GM23248 (cell line): ENCODE measurements at places on chromosomes 11 and 22. TPM values are rescaled to one million over a fixed set of nuclear protein-coding genes. Genes with fewer than 3 reads are reported as not detected.

- peaks cover 31% of the 10 kb centered on the region for H3K4me1 ChIP-seq
- H3K36me3 ChIP-seq, result peaks cover 14% of the 10 kb centered on the region; the same call in 1 of the 2 replicates
- no peak overlapping the region for H3K4me3 ChIP-seq
- DNase-seq, result no peak
- no peaks in the 10 kb centered on the region for H3K27me3 ChIP-seq
Observed at GRCh38 chr22:45531441-45532234, 29.0 kb downstream of the FBLN1 start.

DNA sequence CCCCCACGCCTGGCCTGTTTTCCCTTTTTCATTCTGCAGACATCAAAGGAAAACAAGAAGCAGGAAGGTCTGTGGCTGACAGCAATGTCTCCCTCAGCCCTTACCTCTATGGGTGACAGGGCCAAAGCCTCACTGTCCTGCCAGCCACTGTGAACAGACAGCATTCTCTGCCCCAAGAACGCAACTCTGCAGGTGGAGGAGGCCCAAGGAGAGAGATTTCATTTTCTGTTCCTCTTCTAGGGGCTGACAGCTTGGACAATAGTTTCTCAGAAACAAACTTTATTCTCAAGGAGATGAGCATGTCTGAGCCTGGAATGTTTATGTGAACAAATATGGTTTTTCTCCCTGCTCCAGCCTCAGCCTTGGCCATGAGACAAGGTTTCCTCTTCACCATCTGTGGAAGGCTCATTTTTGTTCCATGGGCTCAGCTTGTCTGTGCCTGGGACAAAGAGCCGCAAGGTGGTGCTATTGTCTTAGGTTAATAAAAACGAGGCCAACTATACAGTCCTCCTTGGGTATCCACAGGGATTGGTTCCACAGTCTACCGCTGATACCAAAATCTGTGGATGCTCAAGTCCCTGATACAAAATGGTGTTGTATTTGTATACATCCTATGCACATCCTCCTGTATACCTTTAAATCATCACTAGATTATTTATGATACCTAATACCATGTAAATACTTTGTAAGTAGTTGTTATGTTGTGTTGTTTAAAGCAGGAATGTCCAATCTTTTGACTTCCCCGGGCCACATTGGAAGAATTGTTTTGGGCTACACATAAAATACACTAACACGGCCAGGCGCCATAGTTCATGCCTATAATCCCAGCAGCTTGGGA is 5.8 kb downstream of the PIWIL3 start:
- H3K27me3 ChIP-seq, result peaks cover 25% of the 10 kb centered on the region
- H3K27ac ChIP-seq, result no peak overlapping the region
- DNase-seq, result peak; percentile 69
- no peaks in the 10 kb centered on the region for H3K4me1 ChIP-seq
- H3K4me3 ChIP-seq, result no peak overlapping the region

- no peak overlapping the region for H3K27ac ChIP-seq
- H3K36me3 ChIP-seq, result no peaks in the 10 kb centered on the region
- H3K4me3 ChIP-seq, result no peak overlapping the region
- no peaks in the 10 kb centered on the region for H3K4me1 ChIP-seq
Observed at GRCh38 chr22:38940811-38941384, 16.5 kb upstream of the APOBEC3A start.

GRCh38 chr11:45091563-45092403 is 54.7 kb upstream of the PRDM11 start:
- no peak overlapping the region for H3K4me3 ChIP-seq
- peaks cover 11% of the 10 kb centered on the region; the same call in 1 of the 2 replicates for H3K27me3 ChIP-seq
- peaks cover 59% of the 10 kb centered on the region for H3K4me1 ChIP-seq
- H3K27ac ChIP-seq, result no peak overlapping the region
- DNase-seq, result no peak

DNA sequence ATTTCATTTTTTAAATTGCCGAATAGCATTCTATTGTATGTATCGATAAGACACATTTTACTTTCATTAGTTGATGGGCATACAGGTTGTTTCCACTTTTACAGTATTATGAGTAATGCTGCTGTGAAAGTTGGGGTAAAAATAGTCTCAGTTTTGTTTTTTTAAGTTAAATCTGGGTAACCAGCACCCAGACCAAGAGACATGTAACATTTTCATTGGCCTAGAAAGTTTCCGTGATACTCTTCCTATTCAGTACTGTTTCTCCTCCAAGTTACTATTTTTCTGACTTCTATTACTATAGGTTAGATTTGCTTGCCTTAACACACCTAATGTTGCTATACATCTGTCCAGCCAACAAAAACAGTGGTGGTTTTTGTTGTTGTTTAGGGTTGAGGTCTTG is 12.3 kb downstream of the IPO7 start:
- H3K27ac ChIP-seq, result no peak overlapping the region
- no peak overlapping the region for H3K4me3 ChIP-seq
- no peak for DNase-seq
- H3K4me1 ChIP-seq, result peaks cover 35% of the 10 kb centered on the region

- H3K36me3 ChIP-seq, result no peaks in the 10 kb centered on the region
- H3K27ac ChIP-seq, result no peak overlapping the region
- H3K27me3 ChIP-seq, result no peaks in the 10 kb centered on the region; the same call in 1 of the 2 replicates
- peaks cover 11% of the 10 kb centered on the region for H3K4me1 ChIP-seq
- DNase-seq, result no peak
- H3K4me3 ChIP-seq, result no peak overlapping the region
Observed at GRCh38 chr11:95415837-95416304, 184.9 kb upstream of the SESN3 start.

DNA sequence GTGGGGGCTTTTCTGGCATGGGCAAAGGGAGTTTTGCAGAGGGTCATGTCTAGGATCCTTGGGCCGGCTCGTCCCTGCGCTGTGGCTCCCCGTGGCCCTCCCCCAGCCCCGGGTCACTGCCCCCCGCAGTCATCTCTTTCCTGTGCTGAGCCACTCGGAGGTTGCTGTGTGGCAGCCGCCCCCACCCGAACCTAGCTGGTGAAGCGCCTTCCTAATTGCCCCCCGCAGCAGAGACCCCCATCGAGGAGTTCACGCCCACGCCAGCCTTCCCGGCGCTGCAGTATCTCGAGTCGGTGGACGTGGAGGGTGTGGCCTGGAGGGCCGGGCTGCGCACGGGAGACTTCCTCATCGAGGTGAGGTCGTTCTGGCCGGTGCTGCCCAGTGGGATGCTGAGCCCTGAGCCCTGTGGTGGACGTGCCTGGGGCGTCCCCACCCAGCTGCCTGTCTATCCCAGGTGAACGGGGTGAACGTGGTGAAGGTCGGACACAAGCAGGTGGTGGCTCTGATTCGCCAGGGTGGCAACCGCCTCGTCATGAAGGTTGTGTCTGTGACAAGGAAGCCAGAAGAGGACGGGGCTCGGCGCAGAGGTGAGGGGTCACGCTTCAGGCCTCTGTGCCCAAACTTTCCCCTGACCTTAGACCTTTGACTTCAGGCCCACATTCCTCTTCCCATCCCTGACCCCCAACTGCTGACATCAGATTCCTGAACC is 32.0 kb downstream of the SHANK3 start:
- no peaks in the 10 kb centered on the region for H3K36me3 ChIP-seq
- no peak overlapping the region for H3K27ac ChIP-seq
- H3K27me3 ChIP-seq, result no peaks in the 10 kb centered on the region
- no peaks in the 10 kb centered on the region for H3K4me1 ChIP-seq
- DNase-seq, result no peak

DNA sequence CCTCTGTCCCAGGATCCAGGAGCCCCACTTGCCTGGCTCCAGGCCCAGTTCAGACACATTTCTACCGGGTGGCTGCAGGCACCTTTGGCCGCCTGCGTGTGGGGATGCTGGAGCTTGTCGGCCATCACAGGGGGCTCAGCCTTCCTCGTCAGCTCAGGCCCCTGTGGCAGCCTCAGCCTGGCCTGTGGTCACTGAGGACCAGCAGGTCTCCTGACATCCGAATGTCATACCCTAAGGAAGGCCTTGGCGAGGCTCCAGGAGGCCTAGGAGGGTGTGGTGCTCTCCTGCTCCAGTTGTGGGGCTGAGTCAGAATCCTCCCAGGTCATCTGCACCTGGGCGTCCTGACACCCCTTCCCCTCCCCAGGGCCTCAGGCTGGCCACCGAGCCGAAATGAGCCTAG is 14.9 kb upstream of the SOX10 start:
- no peaks in the 10 kb centered on the region for H3K4me1 ChIP-seq
- no peaks in the 10 kb centered on the region for H3K36me3 ChIP-seq
- no peak for DNase-seq
- H3K27me3 ChIP-seq, result no peaks in the 10 kb centered on the region

DNA sequence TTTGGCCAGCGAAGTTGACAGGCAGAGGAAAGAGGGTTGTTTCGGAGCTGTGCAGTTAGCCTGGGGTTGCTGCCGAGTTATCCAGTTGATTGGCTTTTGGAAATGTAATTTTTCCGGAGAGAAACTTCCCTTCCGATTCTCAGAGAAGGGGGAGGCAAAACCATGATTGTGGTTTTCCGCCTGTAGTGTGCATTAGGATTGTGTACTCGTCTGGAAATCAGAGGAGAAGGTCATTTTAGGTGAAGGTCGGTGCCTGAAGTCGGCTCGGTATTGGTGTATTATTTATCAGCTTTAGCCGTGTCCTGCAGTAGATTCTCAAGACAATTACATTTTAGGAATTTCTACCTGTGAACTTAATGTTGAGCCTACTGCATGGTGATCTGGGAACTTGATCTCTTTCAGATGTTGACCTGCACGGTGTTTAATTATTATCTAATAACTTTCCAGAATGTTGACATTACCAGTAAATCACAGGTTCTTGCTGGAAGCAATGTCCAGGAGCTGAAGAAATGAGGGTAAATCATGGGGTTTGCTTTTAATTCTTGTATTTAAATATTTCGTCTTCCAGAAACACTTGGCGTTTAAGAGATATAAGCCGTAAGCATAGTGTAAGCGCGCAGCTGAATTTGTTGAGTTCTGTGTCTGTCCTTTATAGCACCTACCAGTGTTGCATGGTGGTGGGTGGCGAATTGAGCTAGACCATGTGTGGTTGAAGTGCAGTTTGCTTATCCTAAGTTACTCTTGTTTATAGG is 1.3 kb downstream of the ARHGEF12 start:
- H3K27me3 ChIP-seq, result no peaks in the 10 kb centered on the region
- H3K4me3 ChIP-seq, result peak overlapping the region; percentile 96
- peak; percentile 48 for DNase-seq
- H3K4me1 ChIP-seq, result peaks cover 51% of the 10 kb centered on the region

- H3K36me3 ChIP-seq, result no peaks in the 10 kb centered on the region
- no peaks in the 10 kb centered on the region for H3K4me1 ChIP-seq
- H3K4me3 ChIP-seq, result no peak overlapping the region
- no peak for DNase-seq
Observed at GRCh38 chr11:95647871-95648270, 141.7 kb downstream of the FAM76B start.

GRCh38 chr11:68371171-68372041 is 59.0 kb downstream of the LRP5 start:
- H3K4me3 ChIP-seq, result no peak overlapping the region
- no peak overlapping the region for H3K27ac ChIP-seq
- no peaks in the 10 kb centered on the region for H3K27me3 ChIP-seq
- no peaks in the 10 kb centered on the region for H3K36me3 ChIP-seq
- peaks cover 15% of the 10 kb centered on the region for H3K4me1 ChIP-seq

GRCh38 chr11:63229815-63230214 is 13.6 kb downstream of the SLC22A25 start:
- H3K4me1 ChIP-seq, result no peaks in the 10 kb centered on the region
- no peak for DNase-seq
- no peak overlapping the region for H3K4me3 ChIP-seq
- no peaks in the 10 kb centered on the region for H3K27me3 ChIP-seq

DNA sequence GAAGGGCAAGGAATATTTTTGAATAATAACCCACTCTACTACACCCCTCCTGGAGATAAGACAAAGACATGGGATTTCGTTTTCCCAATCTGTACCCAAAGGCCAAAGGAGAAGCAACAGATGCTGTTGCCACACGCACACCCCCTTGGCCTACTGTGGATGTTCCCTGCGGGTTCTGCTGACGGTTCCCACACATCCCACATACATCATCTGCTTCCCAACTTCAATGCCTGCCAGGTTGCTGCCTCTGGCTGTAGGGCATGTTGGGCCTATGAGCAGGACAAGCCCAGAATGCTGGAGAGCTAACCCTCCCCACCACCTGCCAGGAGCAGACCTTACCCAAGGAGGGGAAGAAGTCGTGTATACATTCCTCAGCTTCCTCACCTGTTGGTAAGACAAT is 13.6 kb upstream of the RBFOX2 start:
- no peaks in the 10 kb centered on the region for H3K27me3 ChIP-seq
- DNase-seq, result no peak
- H3K27ac ChIP-seq, result no peak overlapping the region
- H3K4me1 ChIP-seq, result no peaks in the 10 kb centered on the region

- no peak overlapping the region for H3K4me3 ChIP-seq
- H3K36me3 ChIP-seq, result no peaks in the 10 kb centered on the region
- no peaks in the 10 kb centered on the region for H3K27me3 ChIP-seq
- H3K27ac ChIP-seq, result no peak overlapping the region
- 0 out of 2 replicates have a peak, but pooled peaks cover 6% of the 10 kb centered on the region for H3K4me1 ChIP-seq
Observed at GRCh38 chr22:46969961-46970360, 207.5 kb downstream of the TBC1D22A start.

- DNase-seq, result no peak
- H3K36me3 ChIP-seq, result no peaks in the 10 kb centered on the region
- H3K4me3 ChIP-seq, result no peak within 1 kb of the TSS
- no peaks in the 10 kb centered on the region for H3K4me1 ChIP-seq
- no peak within 1 kb of the TSS for H3K27ac ChIP-seq
- peaks cover 8% of the 10 kb centered on the region; the same call in 1 of the 2 replicates for H3K27me3 ChIP-seq
Observed at GRCh38 chr11:67639438-67639859, at the start of gene TBX10. TBX10 (minus strand) TSS chr11:67639763; CDS start chr11:67639472, 291 bp downstream.

- DNase-seq, result peak; percentile 89
- peaks cover 8% of the 10 kb centered on the region; the same call in 1 of the 2 replicates for H3K36me3 ChIP-seq
- H3K4me1 ChIP-seq, result peaks cover 17% of the 10 kb centered on the region
- peak overlapping the region; percentile 32 for H3K27ac ChIP-seq
Observed at GRCh38 chr11:62694455-62695167, 5.3 kb upstream of the LRRN4CL start.

RAB39A gene
- not detected in 2 replicates for total RNA-seq

CNTF gene
- 1.6 and 3.9 TPM in 2 replicates for total RNA-seq

CRACR2B gene
- total RNA-seq, result 0.38 and 2.3 TPM in 2 replicates

ZFTA gene
- 16.6 and 23.0 TPM in 2 replicates for total RNA-seq

TRIM49D1 gene
- total RNA-seq, result not detected in 2 replicates
